Activated naive CD8-positive, alpha-beta T cell treated with anti-CD3 and anti-CD28 coated beads for 36 hours (primary cell): ENCODE measurements at places on chromosomes 12 and 14. TPM values are rescaled to one million over a fixed set of nuclear protein-coding genes. Genes with fewer than 3 reads are reported as not detected.

Gene CMAS
- total RNA-seq, result 38.2 TPM

Gene RAPGEF3
- 0.54 TPM for total RNA-seq

Gene SLC6A15
- 0.29 TPM for total RNA-seq

Gene HOXC10
- total RNA-seq, result not detected

Gene C12orf75
- total RNA-seq, result 57.5 TPM

Gene ZDHHC22
- total RNA-seq, result not detected

Gene PROX2
- 0.87 TPM for total RNA-seq

Gene AGAP2
- 23.8 TPM for total RNA-seq

Gene SPPL3
- 27.6 TPM for total RNA-seq

Gene PRPH
- not detected for total RNA-seq

Gene CAPZA3
- not detected for total RNA-seq

Gene PAWR
- 13.4 TPM for total RNA-seq
